ENCODE measurements at places on chromosomes 2 and 18. TPM values are rescaled to one million over a fixed set of nuclear protein-coding genes. Genes with fewer than 3 reads are reported as not detected.

Gene ALPP
- total RNA-seq: not detected

Gene LIPG
- total RNA-seq: not detected

Gene MC5R
- not detected for total RNA-seq

Gene DNER
- not detected for total RNA-seq

Gene AGXT
- not detected for total RNA-seq

Gene PLGLB1
- 5.6 TPM for total RNA-seq

DNA sequence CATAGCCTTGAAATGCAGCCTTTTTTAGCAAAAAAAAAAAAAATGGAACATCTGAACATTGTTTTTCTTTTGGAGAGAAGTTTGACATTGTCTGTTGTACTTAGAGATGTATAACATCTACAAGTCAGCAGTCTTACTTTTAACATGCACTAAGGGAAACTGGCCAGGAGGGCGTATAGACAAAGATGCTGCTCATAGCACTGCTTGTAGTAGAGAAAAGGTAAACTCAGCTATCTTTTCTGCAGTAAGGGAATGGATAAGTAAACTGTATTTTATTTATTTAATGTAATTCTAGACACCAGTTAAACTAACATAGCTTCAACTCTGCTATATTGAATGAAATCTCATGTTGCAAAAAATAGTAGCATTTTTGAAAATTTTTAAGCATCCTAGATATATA, 489.6 kb downstream of the PTPRM start:
- DNase-seq: no peak

GRCh38 chr2:130963196-130963848, 126.6 kb downstream of the ARHGEF4 start:
- DNase-seq: no peak

GRCh38 chr2:184756161-184756560, 157.8 kb downstream of the ZNF804A start:
- no peak for DNase-seq

DNA sequence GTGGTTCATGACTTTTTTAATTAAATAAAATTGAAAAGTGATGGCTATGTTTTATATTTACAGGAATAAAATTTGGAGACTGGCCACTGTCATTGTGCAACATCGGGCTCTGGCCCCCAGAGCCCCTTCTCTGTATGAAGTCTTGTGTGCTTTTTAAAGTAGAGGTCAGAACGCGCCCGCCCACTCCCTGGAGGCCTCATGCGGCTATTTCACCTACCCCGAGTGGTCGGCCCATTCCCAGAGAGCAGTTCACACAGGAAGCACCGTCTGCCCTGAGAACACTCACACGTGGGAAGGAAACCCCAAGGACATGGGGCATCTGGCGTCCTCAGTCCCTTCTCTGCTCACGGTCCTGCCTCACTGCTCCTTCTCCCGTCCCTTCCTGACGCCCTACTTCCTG, 296.9 kb upstream of the SALL3 start:
- DNase-seq: no peak

GRCh38 chr18:61727241-61728193, 165.3 kb downstream of the RNF152 start:
- no peak for DNase-seq

DNA sequence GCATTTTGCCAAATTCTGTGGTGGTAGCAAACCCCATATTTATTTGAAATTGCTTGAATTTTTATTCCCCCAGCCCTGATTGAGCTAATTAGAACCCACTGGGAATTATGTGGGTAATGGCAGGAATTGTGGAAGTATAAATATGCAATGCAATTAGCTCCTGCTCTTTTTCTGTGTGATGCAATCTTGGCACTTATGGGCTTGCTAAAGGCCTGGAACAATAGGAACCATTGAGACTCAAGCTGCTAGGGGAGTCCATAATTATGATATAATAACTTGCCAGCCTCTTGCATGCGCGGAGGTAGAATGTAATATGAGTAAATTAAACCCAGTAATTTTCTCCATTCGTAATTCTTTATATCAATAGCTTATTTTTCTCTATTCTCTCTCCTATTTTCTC, 267.6 kb upstream of the THSD7B start:
- DNase-seq: no peak

DNA sequence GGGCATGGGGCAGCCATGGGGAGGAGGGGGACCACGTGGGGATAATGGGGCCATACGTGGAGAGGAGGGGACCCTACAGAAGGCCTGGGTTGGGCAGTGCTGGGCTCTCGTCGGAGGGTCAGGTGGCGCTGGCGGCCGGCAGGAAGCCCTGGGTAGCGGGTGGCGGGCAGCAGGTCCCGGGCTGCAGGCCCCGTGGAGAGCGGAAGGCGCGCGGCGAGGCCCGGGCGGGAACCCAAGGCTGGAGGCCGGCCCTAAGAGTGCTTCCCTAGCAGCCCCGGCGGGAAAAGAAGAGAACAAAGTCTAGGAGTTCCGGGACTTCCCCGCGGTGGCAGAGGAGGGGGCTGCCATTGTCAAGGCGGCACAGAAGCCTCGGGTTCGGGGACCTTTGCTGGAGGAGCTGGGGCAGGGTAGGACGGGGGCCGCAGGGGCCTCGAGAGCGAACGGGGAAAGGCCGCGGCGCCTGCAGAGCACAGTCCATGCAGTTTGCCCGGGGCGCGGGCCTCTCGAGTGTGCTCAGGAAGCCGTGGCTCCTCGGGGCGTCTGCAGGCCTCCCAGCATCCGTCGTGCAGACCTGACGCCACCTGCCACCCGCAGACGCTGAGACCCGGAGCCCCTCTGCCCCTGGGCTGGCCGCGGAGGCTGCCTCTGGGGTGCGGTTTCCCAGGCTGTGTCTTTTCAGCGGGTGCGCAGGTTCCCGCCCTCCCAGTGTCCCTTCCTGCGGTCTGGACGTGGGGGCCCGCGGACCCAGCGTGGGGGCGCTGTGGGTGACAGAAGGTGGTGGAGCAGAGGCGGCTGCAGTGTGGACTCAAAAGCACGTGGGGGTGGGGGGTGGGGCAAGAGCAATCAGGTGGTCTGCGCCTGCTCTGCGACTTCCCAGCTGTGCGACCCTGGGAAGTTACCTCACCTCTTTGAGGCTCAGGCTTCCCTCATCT, 19.4 kb upstream of the NCL start:
- no peak for DNase-seq

DNA sequence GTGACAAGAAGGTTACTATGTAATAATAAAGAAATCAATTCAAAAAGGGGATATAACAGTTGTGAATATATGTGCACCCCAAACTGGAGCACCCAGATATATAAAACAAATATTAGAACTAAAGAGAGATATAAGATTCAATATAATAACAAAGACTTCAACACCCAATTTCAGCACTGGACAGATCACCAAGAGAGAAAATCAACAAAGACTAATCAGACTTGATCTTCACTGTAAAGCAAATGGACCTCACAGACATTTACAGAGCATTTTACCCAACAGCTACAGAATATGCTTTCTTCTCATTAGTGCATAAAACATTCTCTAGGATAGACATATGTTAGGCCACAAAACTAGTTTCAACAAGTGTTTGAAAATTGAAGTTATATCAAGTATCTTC, 287.7 kb downstream of the DSC3 start:
- DNase-seq: no peak

GRCh38 chr18:63879709-63880108, 7.8 kb upstream of the SERPINB2 start:
- DNase-seq: no peak

DNA sequence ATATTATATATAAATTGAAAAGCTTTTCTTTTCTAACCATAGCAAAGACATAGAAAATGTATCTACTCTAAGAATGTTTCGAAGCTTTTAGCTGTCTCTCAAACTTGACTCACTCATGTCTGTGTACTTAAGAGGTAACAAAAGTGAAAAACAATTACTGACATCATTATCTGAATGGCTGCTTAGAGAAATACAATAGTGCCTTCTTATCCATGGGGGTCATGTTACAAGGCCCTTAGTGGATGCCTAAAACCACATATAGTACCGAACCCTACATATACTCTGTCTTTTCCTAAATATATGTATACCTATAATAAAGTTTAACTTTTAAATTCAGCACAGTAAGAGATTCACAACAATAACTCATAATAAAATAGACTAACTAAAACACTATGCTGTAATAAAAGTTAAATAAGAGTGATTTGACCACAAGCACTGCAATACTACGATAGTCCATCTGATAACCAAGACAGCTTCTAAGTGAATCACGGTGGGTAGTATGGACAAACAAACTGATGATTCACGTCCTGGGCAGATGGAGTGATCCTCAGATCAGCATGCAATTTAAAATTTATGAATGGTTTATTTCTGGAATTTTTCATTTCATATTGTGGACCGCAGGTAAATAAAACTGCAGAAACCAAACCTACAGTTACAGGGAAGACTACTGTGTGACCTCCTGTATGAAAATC, 246.2 kb downstream of the XIRP2 start:
- no peak for DNase-seq

DNA sequence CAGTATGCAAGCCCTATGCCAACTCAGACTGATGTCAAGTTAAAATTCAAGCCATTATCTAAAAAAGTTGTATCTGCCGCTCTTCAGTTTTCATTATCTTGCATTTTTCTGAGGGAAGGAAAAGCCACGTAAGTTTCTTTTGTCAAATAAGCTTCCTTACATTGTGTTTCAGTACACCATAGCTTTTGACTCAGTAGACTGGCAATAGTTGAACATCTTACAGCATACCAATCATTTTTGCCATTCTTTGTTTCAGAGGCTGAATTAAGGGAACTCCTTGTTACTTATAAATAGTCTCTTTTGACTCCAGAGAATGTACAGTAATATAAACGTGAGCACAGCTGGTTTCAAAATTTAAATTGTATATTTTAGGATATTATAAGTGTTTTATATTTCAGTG, 120.6 kb downstream of the EHBP1 start:
- no peak for DNase-seq

- no peak for DNase-seq
Observed at GRCh38 chr18:36127836-36128529, 1.2 kb downstream of the SLC39A6 start.

DNA sequence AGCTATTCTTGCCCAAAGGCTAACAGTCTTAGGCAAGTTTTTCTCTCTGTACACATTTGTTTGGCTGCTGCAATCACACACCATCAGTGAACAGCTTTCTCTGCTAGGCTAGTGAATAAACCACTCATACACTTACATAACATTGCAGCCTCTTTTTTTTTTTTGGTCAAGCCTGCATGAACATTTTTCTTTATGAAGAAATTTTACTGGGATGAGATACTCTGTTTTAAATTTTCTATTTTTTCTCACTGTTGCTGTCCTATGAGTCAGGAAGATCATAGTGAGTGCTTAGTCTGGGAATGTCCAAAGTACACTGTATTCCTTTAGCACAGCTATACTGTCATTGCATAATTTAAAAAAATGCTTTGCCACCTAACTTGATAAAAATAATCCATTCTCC, 58.5 kb downstream of the ROCK1 start:
- no peak for DNase-seq

DNA sequence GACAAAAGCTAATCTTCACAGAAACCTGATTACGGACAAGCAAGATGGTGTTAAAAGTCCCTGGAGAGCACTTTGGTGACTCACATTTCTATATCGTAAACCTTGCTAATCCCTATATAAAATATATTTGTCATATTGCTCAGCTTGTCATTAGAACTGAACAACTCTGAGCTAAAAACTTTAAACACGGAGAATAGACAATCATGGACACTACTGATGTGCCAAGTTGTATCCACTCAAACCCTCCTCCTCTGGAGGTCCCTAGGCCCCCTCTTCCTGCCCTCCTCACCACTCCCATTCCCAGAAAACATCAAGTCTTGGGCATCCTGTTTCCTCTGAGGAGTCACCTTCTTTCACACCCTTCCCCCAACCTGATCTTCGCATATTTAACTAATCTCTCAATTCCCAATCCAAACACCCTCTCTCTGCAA, 138.7 kb upstream of the PID1 start:
- no peak for DNase-seq

DNA sequence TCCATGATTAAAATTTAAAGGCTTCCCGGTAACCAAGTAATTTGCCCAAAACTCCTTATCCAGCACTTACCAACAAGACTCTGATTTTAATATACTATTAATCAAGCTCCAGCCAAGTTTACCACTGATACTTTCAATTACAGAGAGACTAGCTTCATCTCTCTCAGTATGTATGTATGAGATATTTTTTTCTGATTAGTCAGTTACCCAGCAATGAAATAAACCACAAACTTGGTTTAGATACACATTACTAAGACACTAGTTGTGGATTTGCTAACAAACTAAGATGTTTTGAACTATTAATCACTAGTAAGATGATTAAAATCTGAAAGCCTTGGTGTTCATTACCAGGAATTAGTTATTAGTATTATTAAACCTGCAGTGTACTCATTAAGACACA, 1272.2 kb upstream of the ACVR2A start:
- no peak for DNase-seq

DNA sequence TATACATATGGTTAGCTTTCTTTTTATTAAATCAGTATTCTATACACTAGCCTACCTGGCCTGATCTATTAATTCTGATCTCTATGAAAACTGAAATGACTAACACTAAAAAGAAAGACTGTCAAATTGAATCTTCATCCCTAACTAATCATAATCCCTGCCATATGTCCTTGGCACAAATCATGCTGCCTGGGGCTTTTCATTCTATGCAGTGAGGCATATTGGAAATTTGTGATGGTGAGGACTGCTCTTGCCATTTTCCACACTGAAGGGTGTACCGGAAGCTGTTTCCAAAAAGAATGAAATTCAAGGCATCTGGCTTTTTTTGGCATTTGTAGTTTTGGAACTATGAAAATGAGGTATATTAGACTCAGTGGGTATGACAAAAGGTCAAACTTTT, 39.7 kb downstream of the RAPGEF4 start:
- DNase-seq: no peak

GRCh38 chr2:8144131-8144631, 537.7 kb upstream of the ID2 start:
- DNase-seq: no peak

- DNase-seq: no peak
Observed at GRCh38 chr2:21646345-21646744, 522.6 kb downstream of the TDRD15 start.

GRCh38 chr2:131756141-131756907, 228.6 kb downstream of the CCDC74A start:
- no peak for DNase-seq

DNA sequence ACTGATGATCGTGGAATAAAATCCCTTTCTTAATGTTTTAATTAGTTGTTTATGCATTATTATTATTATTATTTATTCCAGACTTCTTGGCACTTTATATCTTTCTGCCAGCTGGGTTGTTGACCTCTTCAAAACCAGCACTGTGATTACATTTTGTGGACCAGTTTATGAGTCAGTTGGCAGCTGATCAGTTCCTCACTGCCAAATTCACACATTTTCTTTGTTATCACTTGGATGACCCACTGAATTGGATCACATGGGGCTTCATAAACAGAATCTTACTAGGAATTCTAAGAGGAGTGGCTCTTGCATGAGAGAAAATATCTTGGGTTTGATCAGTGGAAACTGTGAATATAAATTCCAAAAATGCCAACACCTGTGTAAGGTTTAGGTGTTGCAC, 321.8 kb upstream of the SPRED2 start:
- DNase-seq: no peak

- DNase-seq: no peak
Observed at GRCh38 chr2:217687771-217688170, 315.0 kb downstream of the TNS1 start.

- peak; percentile 61 for DNase-seq
Observed at GRCh38 chr2:96501471-96501874, 3.7 kb downstream of the NEURL3 start.

Measured in natural killer cell (primary cell).